ENCODE measurements at places on chromosomes 1 and 21. TPM values are rescaled to one million over a fixed set of nuclear protein-coding genes. Genes with fewer than 3 reads are reported as not detected.

Gene CCDC17
- 1.2 TPM for total RNA-seq

Gene ABCD3
- total RNA-seq, result 48.5 TPM

Gene SPRR1A
- total RNA-seq, result not detected

Gene CMPK1
- total RNA-seq, result 37.8 TPM

Measured in psoas muscle (tissue), 8 donors.